ENCODE measurements at places on chromosomes 6 and 20.

- DNase-seq: no peak
Observed at GRCh38 chr6:143224516-143224915, 163.8 kb downstream of the AIG1 start.

DNA sequence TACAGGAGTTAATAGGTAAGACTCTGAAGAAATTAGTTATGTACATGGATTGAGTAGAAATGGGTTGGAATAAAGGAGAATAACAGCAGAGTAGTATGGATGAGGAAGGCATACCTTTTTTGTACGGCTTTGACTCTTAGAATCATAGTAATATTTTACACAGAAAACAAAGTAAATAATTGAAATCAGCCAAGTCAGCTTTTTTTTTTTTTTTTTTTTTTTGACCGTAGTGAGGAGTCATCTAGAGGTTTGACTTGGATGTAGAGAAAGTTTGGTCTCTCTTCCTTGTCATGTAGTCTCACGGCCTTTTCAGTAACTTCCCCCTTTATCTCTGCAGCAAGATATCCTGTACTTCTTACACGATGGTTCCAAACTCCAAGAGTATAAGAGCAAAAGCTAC, 158.9 kb downstream of the FLRT3 start:
- no peak for DNase-seq

- DNase-seq: no peak
Observed at GRCh38 chr6:156451088-156451487, 326.1 kb upstream of the ARID1B start.

GRCh38 chr20:61927193-61927825, 138.4 kb downstream of the TAF4 start:
- no peak for DNase-seq

GRCh38 chr6:44301782-44302564, 11.2 kb downstream of the AARS2 start:
- DNase-seq: no peak

DNA sequence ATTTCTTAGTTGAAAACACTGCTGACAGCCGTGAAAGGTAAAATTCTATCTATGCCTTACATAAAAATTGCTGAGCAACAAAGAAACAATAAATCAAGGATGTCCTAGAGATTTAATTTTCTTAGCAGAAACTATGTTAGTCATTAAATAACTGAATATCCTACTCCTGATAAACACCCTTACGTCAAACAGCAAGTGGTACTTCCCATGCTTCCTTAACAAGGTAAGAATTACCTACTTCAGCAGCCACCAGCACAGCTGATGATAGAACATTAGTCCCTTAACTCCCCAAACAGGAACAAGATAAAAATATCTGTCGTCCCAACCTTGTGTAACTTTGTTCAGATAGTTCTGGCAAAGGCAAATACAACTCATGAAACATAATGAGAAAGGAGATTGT, 8.7 kb downstream of the SERPINB6 start:
- DNase-seq: no peak

DNA sequence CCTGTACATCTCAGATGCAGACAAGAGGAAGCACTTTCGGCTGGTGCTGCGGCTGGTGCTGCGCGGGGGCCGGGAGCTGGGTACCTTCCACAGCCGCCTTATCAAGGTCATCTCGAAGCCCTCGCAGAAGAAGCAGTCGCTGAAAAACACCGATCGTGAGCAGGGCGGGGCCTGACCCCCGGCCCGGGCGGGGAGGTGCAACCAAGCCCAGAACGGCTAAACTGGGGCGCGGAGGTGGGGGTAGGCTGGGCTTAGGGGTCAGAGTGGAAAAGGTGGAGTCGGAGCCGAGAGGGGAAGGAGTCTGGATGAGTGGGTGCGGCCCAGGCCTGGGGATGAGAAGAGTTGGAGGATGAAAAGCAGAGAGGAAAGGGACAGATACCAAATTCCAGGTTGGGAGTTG, 4.1 kb upstream of the MATN4 start:
- no peak for DNase-seq

DNA sequence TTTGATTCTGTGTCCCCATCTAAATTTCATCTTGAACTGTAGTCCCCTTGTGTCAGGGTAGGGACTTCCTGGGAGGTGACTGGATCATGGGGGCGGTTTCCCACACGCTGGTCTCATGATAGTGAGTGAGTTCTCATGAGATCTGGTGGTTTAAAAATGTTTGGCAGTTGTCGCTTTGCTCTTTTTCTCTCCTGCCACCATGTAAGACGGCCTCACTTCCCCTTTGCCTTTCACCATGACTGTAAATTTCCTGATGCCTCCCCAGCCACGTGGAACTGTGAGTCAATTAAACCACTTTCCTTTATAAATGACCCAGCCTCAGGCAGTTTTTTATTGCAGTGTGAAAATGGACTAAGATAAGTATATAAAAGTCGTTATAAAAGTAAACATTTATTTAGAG, 80.5 kb upstream of the SGK1 start:
- no peak for DNase-seq

GRCh38 chr20:32742322-32743236, 688 bp downstream of the COMMD7 start:
- no peak for DNase-seq

DNA sequence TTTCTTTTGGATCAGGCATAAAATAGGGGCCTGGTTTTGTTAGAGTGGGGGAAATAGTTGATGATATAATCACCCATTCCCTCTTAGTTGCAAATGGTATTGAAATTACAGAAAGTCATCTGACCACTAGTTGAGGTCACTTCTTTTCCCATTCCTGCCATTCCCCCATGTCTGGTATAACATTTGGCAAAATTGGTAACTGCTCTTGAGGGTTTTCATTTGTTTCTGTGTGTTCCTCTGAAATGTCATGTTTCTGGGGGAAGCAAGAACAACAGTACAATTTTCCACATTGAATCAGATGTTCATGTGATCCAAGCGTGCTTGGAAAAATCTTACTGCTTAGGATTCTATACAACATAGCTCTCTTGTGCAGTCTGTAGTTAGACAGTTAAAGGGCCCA, 7.3 kb downstream of the AIG1 start:
- no peak for DNase-seq

GRCh38 chr20:47283411-47283810, 73.1 kb downstream of the ZMYND8 start:
- DNase-seq: no peak

DNA sequence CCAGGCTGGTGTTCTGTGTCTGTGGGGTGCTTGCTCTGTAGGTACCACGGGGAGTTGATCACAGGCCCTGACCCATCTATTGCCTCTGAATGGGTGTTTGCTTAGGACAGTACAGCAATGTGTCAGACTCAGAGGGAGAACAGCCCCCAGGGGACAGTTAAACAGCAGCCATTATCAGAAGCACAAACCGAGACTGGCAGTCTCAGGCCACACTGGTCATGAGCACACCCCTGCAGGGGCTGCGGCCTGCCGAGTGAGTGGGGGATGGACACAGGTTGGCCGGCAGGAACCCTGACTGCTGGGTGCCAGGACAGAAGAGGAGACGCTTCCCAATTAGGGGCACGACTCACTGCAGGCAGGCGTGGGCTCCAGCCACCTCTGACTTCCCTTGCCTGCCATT, 395.6 kb downstream of the CDH4 start:
- no peak for DNase-seq

DNA sequence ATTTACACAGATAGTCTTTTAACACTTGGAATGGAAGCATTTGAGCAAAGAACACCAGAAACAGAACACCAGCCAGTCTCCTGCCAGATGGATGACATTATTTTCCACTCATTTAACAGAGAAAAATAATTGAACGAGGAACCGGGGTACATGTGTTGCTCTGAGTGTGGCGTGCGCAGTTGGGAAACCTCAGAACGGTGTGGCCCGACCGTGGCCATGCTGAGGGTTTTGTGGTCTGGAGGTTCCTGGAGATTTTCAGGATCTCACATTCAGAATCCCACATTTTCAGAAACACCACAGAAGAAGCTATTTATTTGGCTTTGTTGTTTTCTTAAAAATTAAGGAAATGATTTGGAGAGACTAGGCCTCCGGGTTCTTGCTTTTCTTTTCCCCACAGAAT, 126.9 kb upstream of the QKI start:
- DNase-seq: no peak

DNA sequence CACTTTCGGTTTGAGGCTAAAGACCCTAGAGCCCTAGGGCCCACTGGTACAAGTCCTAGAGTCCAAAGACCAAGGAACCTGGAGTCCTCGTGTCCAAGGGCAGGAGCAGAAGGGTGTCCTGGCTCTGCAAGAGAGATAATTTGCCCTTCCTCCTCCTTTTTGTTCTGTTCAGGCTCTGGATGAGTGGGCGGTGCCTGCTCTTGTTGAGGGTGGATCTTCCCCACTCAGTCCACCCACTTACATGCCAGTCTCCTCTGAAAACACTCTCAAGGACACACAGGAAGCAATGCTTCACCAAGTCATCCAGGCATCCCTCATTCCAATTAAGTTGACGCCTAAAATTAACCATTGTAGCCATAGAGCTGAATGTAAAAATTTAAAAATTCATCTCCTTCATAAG, 102.1 kb downstream of the UST start:
- DNase-seq: no peak

DNA sequence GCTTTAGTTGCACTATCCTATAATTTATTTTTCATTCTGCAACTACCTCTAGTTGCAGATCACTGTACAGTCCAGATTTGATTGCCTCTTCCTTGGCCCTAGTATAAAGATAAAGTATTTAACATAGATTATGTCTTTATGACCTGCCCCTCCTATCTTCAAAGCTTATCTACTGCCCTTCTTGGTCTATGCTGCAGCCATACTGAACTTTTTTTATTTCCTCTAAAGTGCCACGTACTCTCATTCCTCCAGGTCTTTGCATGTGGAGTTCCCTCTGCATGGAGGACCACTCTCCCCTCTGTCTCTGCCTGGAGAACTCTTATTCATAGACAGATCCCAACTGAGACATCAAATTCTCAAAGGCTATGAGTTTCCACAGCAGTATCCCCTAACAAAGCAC, 168.0 kb downstream of the PTPRK start:
- no peak for DNase-seq

- no peak for DNase-seq
Observed at GRCh38 chr6:43082806-43083655, 6.9 kb downstream of the PTK7 start.

DNA sequence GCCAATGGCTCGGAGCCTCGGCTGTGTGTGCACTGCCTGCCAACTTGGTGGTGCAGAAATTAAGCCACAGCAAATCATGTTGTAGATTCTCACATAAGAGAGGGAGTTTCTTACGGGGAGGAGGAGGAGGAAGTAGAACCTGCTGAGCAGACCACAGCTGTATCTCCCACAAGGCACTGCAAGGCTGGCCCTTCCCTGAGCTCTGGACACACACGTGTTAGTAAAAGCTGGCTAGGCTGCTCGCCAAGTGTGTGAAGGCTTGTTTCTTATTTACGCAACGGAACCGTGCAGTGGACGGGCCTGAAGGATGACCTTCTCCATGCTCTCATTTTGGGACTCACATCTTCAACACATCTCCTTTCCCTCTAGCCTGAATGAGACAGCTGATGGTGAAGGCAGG, 15.7 kb upstream of the QKI start:
- DNase-seq: no peak

- DNase-seq: no peak
Observed at GRCh38 chr6:90454836-90455427, 131.9 kb downstream of the MAP3K7 start.

- no peak for DNase-seq
Observed at GRCh38 chr6:133187657-133188453, 53.3 kb upstream of the EYA4 start.
